ENCODE measurements at places on chromosomes 2 and 18.

DNA sequence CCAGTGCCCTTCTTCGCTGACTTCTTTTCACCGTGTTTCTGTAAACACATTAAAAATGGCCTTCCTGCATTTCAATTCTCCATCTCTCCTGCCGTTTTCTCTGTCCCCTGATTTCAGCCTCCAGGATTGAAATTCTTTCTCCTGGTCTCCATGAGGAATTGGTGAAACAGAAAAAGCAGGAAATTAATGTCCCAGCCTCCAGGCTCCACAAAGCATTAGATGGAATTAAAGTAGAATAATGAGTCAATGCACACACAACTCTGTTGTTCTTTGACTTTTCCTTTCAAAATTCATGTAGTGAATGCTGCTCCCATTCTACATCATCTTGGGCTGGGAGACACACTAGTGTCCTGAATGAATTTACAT, 209.5 kb downstream of the KLHL29 start:
- DNase-seq: no peak

DNA sequence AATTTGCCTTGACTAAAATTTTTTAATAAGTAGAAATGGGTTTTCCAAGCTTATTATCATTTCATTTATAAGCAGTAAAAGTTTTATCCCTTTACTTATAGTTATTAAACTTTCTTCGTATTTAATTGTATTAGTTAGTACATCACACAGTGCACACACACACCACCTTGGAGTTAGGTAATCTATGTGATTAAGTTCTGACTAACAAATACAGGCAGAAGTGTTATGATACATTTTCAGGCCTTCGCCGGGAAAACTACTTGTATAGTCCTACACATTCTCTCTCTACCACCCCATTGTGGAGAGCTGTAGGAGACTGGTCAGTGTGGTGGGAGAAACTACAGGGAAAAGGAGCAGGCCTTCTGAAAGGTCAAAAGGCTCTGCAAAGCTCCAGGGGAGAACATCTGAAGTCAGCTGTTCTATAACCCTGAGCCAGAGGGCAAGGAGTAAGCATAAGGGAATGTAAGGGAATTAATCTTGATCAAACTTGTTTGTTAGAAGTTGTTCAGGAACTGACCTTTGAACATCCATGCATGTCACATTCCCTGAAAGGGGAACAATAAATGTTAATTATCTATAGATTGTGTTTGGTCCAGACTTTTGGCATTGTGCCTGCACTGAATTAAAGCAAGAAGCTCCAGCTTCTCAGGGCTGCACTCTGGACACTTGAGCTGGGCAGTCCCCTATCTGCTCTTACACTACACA, 231.7 kb downstream of the FSIP2 start:
- no peak for DNase-seq

GRCh38 chr2:238155761-238156694, 2.7 kb upstream of the ERFE start:
- DNase-seq: no peak

- DNase-seq: no peak
Measured at GRCh38 chr2:118047380-118047826, 33.5 kb upstream of the CCDC93 start.

All from esophagus squamous epithelium (tissue), 5 donors.